ENCODE measurements at places on chromosomes 2 and 18. TPM values are rescaled to one million over a fixed set of nuclear protein-coding genes. Genes with fewer than 3 reads are reported as not detected.

DNA sequence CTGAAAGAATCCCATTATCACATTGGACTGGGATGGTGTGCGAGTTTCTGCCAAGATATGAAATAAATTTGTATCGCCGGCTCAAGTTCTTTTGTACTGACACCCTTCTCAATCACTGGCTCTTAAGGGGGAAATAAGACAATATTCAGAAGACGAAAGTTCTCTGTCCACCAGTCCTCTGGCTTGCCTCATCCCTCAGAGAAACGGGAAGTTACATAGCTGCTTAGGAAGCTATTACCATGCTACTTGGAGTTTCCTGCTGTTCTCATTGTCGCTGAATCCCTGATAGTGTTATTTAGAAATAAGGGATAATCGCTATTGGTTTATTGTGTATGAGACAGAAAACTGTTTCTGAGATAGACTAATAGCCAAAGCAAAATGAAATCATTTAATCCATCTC lies 205.0 kb upstream of the ZNF521 start:
- no peak for DNase-seq
- no peaks in the 10 kb centered on the region for H3K4me1 ChIP-seq
- no peaks in the 10 kb centered on the region for H3K27me3 ChIP-seq
- H3K4me3 ChIP-seq: no peak overlapping the region
- H3K36me3 ChIP-seq: no peaks in the 10 kb centered on the region

The TACR1 gene
- not detected for total RNA-seq

DNA sequence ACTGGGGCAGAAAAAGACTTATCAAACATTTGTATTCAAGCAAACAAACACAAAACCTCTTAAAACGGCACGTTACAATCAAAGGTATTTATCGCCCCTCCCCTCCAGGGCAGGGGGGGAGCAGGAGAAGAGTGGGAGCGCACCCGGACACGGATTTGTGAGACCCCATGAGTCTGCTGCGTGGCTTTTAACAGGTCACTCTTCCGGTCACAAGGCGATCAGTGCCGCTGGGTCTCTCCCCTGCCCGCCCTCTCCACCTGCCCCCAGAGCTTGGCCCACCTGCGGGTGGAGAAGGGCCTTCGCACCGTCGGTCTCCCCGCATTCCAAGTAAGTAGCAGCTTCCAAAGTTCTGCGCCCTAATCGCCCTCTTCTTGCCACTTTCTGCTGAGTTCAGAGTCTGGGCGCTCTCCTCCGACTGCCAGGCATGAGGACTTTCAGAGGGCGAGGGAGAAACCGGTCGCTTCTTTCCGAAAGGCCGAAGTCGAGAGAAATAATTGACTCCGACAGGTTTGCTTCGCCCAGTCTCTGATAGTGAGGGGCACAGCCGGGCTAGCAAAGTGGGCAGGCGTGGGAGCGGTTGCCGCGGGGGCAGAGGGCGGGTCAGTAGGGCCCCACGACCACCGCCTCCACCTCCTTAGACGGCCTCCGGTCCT lies 800 bp downstream of the RPRM start:
- H3K27me3 ChIP-seq: peaks cover 63% of the 10 kb centered on the region
- no peaks in the 10 kb centered on the region for H3K36me3 ChIP-seq
- peak overlapping the region; percentile 34 for H3K4me3 ChIP-seq
- H3K4me1 ChIP-seq: peaks cover 20% of the 10 kb centered on the region

The GKN2 gene
- total RNA-seq: not detected

GRCh38 chr2:27275211-27276150 lies at the start of gene DNAJC5G:
DNAJC5G (plus strand) TSS chr2:27275433; CDS start chr2:27276729, 1,296 bp downstream.
- no peak within 1 kb of the TSS for H3K27ac ChIP-seq
- H3K4me1 ChIP-seq: peaks cover 4% of the 10 kb centered on the region
- no peaks in the 10 kb centered on the region for H3K36me3 ChIP-seq
- H3K4me3 ChIP-seq: no peak within 1 kb of the TSS
- peaks cover 11% of the 10 kb centered on the region for H3K27me3 ChIP-seq

The SLC5A7 gene
- total RNA-seq: not detected

DNA sequence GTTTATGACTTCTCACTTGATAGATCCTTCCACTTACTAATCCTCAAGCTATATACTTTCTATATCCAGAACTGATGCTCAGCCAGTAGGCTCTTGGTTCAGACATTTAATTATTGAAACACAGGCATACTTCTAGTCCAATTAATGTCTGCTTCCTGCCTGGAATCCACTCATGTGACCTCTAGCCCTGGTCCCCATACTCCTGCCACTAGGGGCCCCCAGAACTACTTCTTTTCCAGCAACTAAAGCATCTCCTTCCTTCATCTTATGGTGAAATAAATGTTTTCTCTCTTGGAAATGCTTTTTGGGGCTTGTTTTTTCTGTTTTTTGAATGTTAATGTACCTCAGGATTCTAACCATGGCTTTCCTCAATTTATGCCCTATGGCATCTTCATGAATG lies 527.6 kb downstream of the SATB2 start:
- H3K4me1 ChIP-seq: no peaks in the 10 kb centered on the region
- no peaks in the 10 kb centered on the region for H3K36me3 ChIP-seq
- H3K27ac ChIP-seq: no peak overlapping the region
- no peak for DNase-seq
- H3K27me3 ChIP-seq: no peaks in the 10 kb centered on the region
- no peak overlapping the region for H3K4me3 ChIP-seq

DNA sequence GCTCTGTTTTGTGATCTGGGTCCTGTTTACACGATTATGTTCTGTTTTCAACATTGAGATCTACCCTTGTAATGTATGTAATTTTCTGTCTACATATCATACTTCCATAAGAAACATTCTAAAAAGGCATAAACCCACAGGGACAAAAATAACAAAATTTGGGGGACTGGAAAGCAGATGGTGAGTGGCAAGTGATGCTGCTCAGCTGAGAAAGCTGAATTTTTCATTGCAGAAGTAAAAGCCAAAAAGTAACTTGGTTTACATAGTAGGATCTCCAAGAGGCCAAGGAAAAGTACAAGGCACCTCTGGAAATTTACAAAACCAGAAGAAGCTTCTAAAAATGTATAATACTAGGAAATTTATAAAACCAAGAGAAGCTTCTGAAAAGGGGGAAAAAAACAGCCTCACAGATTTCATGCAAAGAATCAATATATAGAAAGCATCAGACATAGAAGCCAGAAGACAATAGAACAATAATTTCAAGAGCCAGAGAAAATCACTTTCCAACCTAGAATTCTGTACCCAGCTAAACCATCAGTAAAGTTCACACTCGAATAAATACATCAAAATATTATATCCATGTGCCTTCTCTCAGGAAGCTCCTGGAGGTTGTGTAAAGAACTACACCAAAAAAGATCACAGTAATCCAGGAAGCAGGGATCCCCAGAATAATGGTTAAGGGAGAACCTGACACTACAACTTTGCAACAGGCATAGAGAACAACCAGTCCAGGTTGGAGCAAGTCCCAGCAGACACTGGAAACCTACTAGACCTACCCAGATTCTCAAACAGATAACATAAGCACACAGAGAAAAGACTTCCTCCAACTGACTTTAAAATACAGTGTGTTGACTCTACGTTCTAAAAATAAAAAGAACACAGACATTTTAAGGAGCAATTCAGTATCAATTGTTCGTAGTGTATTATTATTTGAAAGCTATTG lies 401.7 kb upstream of the HS6ST1 start:
- no peak for DNase-seq
- no peaks in the 10 kb centered on the region for H3K4me1 ChIP-seq

The MROH2A gene
- not detected for total RNA-seq

The RUFY4 gene
- total RNA-seq: 1.6 TPM

The DNAH7 gene
- not detected for total RNA-seq

GRCh38 chr2:160365716-160366367 lies 127.8 kb downstream of the RBMS1 start:
- peaks cover 24% of the 10 kb centered on the region for H3K36me3 ChIP-seq
- no peak overlapping the region for H3K27ac ChIP-seq
- no peak for DNase-seq
- H3K4me3 ChIP-seq: no peak overlapping the region
- H3K4me1 ChIP-seq: peaks cover 58% of the 10 kb centered on the region
- H3K27me3 ChIP-seq: no peaks in the 10 kb centered on the region
